Upper lobe of left lung (tissue), 6 donors: ENCODE measurements at places on chromosomes 4 and X. TPM values are rescaled to one million over a fixed set of nuclear protein-coding genes. Genes with fewer than 3 reads are reported as not detected.

- H3K4me3 ChIP-seq, result no peak overlapping the region
- H3K36me3 ChIP-seq, result no peaks in the 10 kb centered on the region
- H3K4me1 ChIP-seq, result no peaks in the 10 kb centered on the region
- H3K27ac ChIP-seq, result no peak overlapping the region
- no peak for DNase-seq
Measured at GRCh38 chrX:45824471-45824870, 623.8 kb upstream of the DIPK2B start.

- H3K4me3 ChIP-seq, result no peak overlapping the region
- no peaks in the 10 kb centered on the region for H3K36me3 ChIP-seq
- H3K27ac ChIP-seq, result no peak overlapping the region
- DNase-seq, result no peak
Measured at GRCh38 chr4:67292045-67292444, 253.3 kb downstream of the CENPC start.

DNA sequence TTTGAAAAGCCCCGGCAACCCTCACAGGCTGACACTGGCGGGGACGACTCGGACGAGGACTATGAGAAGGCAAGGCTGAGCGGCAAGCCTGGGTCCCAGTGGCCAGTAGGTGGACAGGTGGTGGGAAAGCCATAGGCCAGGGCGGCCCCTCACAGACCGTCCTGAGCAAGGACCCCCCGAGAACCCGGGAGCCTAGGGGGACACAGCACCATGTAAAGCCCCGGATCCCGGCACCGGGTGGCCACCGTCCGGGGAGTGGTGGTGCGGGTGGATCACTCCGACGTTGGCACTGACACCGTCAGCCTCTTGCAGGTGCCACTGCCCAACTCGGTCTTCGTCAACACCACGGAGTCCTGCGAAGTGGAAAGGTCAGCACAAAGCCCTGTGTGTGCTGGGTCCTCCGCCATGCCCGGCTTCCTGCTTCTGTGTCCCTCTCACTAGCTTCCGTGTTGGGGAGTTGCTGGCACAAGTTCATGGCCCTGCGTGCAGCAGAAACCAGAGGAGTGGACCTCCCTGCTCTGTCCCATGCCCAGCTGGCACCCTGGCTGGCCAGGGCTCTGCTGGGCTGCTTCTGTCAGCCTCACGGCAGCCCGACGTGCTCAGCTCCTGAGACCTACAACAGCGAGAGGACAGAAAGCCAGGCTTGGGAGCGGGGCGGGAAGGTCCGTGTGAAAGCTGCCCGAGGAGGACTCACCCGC lies 11.9 kb upstream of the ADD1 start:
- no peaks in the 10 kb centered on the region for H3K27me3 ChIP-seq
- peaks cover 96% of the 10 kb centered on the region for H3K36me3 ChIP-seq
- peaks cover 10% of the 10 kb centered on the region for H3K4me1 ChIP-seq
- DNase-seq, result peak; percentile 18
- H3K27ac ChIP-seq, result no peak overlapping the region

MAGEB6 gene
- total RNA-seq, result not detected

- no peaks in the 10 kb centered on the region for H3K36me3 ChIP-seq
- no peaks in the 10 kb centered on the region for H3K27me3 ChIP-seq
- H3K4me3 ChIP-seq, result no peak overlapping the region
- peaks cover 12% of the 10 kb centered on the region for H3K4me1 ChIP-seq
- DNase-seq, result peak; percentile 36
- H3K27ac ChIP-seq, result no peak overlapping the region
Measured at GRCh38 chr4:84944947-84945346, 21.5 kb downstream of the WDFY3 start.

DNA sequence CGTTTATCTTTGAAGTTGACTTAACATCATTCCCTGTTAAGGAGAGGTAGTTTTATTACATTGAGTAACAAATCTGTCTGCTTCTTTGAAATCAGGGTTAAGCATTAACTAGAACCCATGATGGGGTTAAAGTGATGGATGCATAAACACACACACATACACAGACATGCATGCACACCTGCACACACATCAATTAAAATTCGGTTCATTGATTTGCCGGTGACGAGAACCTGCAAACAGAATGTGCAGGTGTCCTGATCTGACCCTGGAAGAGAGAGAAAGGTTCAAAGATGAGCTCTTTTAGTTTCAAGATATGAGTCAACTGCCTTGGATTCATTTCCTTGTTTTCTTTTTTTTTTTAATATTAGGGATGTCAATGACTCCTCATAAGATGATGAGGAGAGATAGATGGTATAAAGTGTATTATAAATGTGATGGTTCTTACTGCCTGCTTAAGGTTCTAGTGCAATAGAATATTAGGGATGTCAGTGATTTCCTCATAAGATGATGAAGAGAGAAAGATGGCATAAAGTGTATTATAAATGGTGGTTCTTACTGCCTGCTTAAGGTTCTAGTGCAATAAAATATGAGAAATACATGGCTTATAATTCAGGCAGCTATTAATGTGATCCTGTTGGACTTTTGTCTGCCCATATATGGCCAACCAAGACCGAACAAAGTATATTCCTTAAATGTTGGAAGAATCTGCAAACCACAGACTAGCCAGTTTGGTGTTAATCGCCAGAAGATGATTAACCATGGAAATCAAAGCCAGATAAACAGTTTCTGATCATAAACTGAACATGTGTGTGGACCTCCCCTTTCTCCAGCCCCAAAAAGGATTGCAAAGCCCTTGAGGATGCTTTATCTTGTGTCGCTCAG lies 14.1 kb upstream of the CD99 start:
- no peak overlapping the region for H3K4me3 ChIP-seq
- H3K27ac ChIP-seq, result no peak overlapping the region
- H3K27me3 ChIP-seq, result no peaks in the 10 kb centered on the region
- DNase-seq, result no peak
- no peaks in the 10 kb centered on the region for H3K36me3 ChIP-seq
- H3K4me1 ChIP-seq, result no peaks in the 10 kb centered on the region

- no peaks in the 10 kb centered on the region for H3K27me3 ChIP-seq
- H3K4me3 ChIP-seq, result no peak overlapping the region
- peaks cover 11% of the 10 kb centered on the region for H3K4me1 ChIP-seq
- no peak overlapping the region for H3K27ac ChIP-seq
Measured at GRCh38 chr4:6962211-6963041, 52.8 kb downstream of the TBC1D14 start.

- H3K27me3 ChIP-seq, result no peaks in the 10 kb centered on the region
- DNase-seq, result no peak
- H3K4me3 ChIP-seq, result no peak overlapping the region
- H3K27ac ChIP-seq, result no peak overlapping the region
- H3K36me3 ChIP-seq, result no peaks in the 10 kb centered on the region
Measured at GRCh38 chr4:150773032-150773431, 191.1 kb downstream of the MAB21L2 start.

CXCL1 gene
- 14.7 TPM for total RNA-seq

- no peak overlapping the region for H3K27ac ChIP-seq
- H3K4me3 ChIP-seq, result no peak overlapping the region
- H3K4me1 ChIP-seq, result no peaks in the 10 kb centered on the region
- H3K27me3 ChIP-seq, result no peaks in the 10 kb centered on the region
- DNase-seq, result no peak
Measured at GRCh38 chrX:151899622-151900021, 13.1 kb upstream of the MAGEA4 start.

CTSO gene
- total RNA-seq, result 26.0 TPM

ANXA5 gene
- 187 TPM for total RNA-seq

GRCh38 chrX:1598876-1599790 lies 7.7 kb downstream of the AKAP17A start:
- no peak overlapping the region for H3K4me3 ChIP-seq
- H3K27ac ChIP-seq, result no peak overlapping the region
- no peaks in the 10 kb centered on the region for H3K4me1 ChIP-seq
- H3K36me3 ChIP-seq, result peaks cover 97% of the 10 kb centered on the region

DNA sequence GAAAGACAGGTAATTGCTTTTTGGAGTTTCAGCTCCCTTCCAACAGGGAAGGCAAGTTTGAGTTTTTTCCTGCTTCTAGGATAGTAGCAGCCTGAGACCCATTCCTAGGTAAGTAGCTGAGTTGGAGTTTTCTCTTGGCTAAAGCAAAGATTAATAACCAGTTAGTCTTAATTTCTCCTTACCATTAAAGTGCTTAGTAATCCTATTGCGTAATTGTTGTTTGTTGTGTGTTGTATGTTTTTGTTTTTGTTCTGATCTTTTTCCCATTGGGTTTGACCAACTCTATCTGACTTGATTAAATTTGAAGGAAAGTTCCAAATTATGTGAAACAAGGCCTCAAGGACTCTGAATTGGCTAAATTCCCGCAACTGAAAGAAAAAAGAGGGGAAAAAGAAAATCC lies 83.5 kb downstream of the TBX22 start:
- H3K27me3 ChIP-seq, result no peaks in the 10 kb centered on the region
- H3K4me1 ChIP-seq, result no peaks in the 10 kb centered on the region
- no peak overlapping the region for H3K4me3 ChIP-seq
- no peaks in the 10 kb centered on the region for H3K36me3 ChIP-seq

GRCh38 chr4:41991916-41992767 lies 1.8 kb downstream of the SLC30A9 start:
- no peaks in the 10 kb centered on the region for H3K36me3 ChIP-seq
- no peak for DNase-seq
- no peak overlapping the region for H3K27ac ChIP-seq
- no peaks in the 10 kb centered on the region for H3K27me3 ChIP-seq
- peaks cover 29% of the 10 kb centered on the region for H3K4me1 ChIP-seq
- no peak overlapping the region for H3K4me3 ChIP-seq

ANOS1 gene
- total RNA-seq, result 16.8 TPM

- H3K27ac ChIP-seq, result no peak overlapping the region
- no peaks in the 10 kb centered on the region for H3K36me3 ChIP-seq
- H3K4me3 ChIP-seq, result no peak overlapping the region
- no peaks in the 10 kb centered on the region for H3K4me1 ChIP-seq
- no peak for DNase-seq
Measured at GRCh38 chr4:158754385-158755180, 14.2 kb upstream of the FNIP2 start.

CHRDL1 gene
- 33.5 TPM for total RNA-seq

EREG gene
- 1.9 TPM for total RNA-seq

SOX3 gene
- not detected for total RNA-seq

GRCh38 chrX:69060631-69061408 lies 104.4 kb downstream of the PJA1 start:
- no peak overlapping the region for H3K27ac ChIP-seq
- DNase-seq, result peak; percentile 23
- H3K4me1 ChIP-seq, result no peaks in the 10 kb centered on the region
- no peak overlapping the region for H3K4me3 ChIP-seq

MEPE gene
- not detected for total RNA-seq

BEX2 gene
- total RNA-seq, result 30.2 TPM

XKRX gene
- total RNA-seq, result 4.4 TPM

DNA sequence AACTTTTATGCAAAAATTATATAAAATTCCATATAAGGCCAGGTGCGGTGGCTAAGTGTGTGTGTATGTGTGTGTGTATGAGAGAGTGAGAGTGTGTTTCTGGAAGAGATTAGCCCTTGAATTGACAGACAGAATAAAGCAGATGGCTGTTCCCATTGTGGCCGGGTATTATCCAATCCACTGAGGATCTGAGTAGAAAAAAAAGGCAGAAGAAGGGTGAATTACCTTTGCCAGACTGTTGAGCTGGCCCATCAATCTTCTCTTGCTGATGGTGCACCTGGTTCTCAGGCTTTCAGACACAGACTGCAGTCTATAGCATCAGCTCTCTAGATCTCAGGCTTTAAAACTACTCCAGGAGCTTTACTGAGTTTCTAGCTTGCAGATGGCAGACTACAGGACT lies 92.2 kb upstream of the SLIT2 start:
- H3K27me3 ChIP-seq, result no peaks in the 10 kb centered on the region
- H3K4me1 ChIP-seq, result no peaks in the 10 kb centered on the region
- no peaks in the 10 kb centered on the region for H3K36me3 ChIP-seq
- H3K27ac ChIP-seq, result no peak overlapping the region

DNA sequence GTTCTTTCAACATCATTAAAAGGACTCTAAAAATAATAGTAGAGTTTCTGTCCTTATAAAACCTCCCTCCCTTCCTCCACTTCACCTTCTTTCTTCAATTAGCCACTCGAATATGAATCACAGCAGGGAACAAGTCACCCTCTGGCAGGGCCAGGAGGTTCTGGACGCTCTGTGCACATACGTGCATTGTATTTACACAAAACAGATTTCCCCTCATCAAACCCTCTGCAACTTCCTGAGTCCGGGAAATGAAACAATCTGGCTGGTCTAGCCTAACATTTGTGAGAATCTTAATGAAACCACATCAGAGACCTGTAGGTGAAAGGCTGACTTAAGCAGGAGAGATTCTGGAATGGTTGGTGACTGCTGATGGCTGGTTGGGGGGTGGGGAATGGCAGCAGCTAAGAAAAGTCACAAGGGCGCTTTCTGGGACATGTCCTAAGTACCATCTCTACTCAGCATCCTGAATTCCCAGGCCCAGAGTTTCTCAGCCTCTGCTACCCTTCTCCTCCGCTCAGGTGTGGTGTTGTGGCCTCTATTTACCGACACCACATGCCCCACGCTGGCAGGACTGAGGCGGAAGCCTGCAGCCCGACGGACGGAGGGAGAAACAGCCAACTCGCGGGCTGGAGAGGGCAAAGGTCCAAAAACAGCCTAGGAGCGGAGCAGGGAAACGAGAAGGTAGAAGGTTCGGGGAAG lies 1.0 kb downstream of the ZDHHC9 start:
- no peaks in the 10 kb centered on the region for H3K36me3 ChIP-seq
- no peaks in the 10 kb centered on the region for H3K27me3 ChIP-seq
- no peak for DNase-seq
- H3K27ac ChIP-seq, result peak overlapping the region; percentile 88
- peak overlapping the region; percentile 61 for H3K4me3 ChIP-seq

KIAA1210 gene
- total RNA-seq, result not detected

DNA sequence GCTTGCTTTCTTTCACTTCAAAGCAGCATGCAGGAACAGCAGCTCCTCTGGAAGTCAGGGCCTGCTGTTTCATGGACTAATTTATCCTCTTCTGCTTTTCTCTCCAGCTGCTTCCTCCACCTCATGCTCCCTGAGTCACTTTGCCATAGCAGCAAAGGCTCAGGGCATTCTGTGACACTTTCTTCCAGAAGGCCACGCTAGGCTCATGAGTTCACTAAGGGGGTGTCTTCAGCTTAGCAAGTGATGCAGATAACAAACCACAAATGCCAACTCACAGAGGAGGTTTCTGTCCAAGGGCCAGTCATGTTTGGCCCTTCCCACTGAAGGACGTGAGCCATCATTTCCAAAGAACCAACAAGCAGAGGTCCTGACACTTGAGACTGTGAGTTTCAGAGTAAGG lies 200.2 kb downstream of the ADGRA3 start:
- H3K4me3 ChIP-seq, result no peak overlapping the region
- no peak overlapping the region for H3K27ac ChIP-seq
- H3K36me3 ChIP-seq, result no peaks in the 10 kb centered on the region
- H3K27me3 ChIP-seq, result no peaks in the 10 kb centered on the region
- no peaks in the 10 kb centered on the region for H3K4me1 ChIP-seq
- no peak for DNase-seq

DNA sequence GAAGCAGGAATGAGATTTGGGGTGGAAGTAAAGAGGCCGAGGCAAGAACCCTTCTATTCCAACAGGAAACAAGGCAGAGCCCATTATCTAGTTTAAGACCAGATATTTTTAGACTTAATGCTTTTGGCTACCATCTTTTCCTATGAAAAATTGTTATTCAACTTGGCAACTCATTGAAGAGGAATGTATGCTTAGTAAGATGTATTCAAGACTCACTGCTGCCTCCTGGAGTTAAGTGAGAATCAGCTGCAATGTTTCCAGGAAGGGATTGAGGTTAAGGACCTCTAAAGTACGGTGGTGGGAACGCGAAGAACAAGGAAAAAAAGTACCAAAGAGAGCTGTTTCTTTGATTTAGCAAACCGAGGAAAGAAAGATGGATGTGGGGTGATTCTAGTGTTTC lies 89.1 kb downstream of the RAPGEF2 start:
- no peak for DNase-seq
- no peaks in the 10 kb centered on the region for H3K36me3 ChIP-seq
- no peaks in the 10 kb centered on the region for H3K27me3 ChIP-seq
- no peak overlapping the region for H3K27ac ChIP-seq
- peaks cover 4% of the 10 kb centered on the region for H3K4me1 ChIP-seq
- no peak overlapping the region for H3K4me3 ChIP-seq
